ENCODE measurements at places on chromosomes 3 and 15.

DNA sequence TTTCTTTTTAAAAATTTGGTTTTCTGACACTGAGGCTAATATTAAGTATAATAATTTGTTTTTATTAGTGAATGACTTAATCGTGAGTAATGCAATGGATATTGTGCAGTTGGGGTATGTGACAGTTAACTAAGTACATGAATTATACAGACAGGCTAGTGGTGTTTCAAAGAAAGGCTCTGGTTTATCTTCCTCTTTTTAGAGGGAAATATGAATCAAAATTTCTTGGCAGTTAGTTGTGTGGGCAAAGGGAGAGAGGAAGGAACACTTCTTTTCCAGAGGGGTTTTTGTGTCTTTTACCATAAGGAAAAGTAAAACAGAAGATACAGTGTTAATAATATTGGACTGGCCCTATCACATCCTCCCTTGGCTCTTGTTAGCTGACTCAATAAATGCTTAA, 2.7 kb downstream of the ZNF654 start:
- no peak for DNase-seq

DNA sequence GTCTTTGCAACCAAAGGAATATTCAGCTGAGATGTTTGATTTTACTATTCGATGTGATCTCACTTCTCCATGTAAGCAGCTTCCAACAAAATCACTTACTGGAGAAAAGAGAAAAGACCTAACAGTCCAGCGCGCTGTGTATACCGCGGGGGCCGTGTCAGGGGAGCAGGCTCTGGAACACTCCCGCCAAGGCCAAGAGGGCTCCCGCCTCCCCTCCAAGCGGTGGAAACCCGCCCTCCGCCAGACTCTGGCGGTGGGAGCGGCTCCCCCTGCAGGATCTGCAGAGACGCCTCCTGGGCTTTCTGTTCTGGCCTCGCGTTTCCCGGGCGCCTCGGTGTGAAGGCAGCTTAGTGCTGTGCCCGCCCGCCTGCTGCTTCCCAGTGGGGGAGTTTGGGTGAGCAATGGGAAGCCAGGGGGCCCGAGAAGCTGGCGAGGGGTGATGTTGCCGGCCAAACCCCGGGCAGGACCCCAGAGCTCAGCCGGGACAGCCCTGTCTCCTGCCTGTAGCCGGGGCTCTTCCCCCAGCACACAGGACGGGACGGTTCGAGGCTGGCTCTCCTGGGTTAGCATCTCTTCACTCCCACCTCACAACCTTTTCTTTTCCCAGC, 36.3 kb downstream of the CHST14 start:
- DNase-seq = no peak

- no peak for DNase-seq
Measured at GRCh38 chr3:55639143-55639542, 152.0 kb upstream of the WNT5A start.

GRCh38 chr3:180466401-180467011, 135.5 kb upstream of the TTC14 start:
- DNase-seq = no peak

DNA sequence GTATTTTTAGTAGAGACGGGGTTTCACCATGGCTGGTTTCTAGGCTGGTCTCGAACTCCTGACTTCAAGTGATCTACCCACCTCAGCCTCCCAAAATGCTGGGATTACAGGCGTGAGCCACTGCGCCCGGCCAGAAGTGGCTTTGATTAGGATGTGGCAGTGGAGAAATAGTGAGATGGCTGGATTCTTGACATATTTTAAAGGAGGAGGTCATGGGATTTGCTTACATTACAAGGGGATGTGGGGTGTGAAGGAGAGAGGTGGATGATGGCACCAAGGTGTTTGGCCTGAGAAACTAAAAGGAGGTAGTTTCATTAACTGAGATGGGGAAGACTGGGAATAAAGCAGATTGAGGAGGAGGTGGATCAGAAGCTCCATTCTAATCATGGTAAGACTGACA, 15.0 kb upstream of the LTF start:
- DNase-seq = no peak

GRCh38 chr3:54954022-54954421, 26.2 kb upstream of the LRTM1 start:
- no peak for DNase-seq

DNA sequence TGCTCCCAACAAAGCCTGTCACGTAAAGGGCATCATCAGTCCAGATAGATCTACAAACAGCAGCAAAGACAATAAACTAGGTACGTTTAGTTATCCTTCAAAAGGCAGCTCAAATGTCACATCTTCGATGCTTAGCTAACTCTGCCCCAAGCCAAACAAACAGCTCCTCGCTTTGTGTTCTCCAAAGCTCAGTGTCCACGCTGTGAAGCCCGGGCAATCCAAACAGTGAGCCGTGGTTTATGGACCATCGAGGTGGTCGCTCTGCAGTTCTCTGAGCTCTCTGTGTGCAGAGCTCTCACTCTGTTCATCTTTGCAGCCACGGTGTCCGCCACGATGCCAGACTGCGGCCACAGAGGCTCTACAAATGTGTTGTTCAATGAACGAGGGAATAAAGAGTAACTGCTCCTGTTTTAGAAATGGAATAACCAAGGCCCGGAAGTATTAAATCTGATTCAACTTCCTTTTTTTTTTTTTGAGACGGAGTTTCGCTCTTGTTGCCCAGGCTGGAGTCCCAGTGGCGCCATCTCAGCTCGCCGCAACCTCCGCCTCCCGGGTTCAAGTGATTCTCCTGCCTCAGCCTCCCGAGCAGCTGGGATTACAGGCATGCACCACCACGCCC, 117.2 kb upstream of the FAM174B start:
- DNase-seq = no peak

- DNase-seq = no peak
Measured at GRCh38 chr15:85563328-85563727, 182.9 kb downstream of the AKAP13 start.

DNA sequence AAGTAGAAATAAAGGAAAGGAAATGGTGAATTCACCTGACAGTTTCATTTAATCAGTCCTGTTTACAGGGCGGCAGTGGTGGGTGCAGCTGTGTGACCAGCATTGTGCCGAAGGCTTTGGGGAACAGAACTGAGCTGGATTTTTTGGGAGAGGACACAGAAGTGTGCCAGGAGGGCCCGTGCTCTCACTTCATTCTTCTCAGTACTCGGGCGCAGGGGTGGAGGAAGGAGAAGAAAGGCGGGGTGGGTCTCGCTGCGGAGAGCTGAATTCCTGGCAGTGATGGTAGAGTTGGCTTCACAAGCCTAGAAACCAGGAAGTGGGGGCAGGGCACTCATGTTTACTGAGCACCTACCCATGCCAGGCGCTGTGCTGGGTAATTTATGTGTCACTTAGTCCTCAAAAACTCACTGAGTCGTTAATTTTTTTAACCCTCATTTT, 64.6 kb downstream of the CRTC3 start:
- no peak for DNase-seq

GRCh38 chr15:92116330-92116729, 262.8 kb downstream of the SLCO3A1 start:
- DNase-seq = no peak

GRCh38 chr15:34794590-34795206, 651 bp downstream of the ACTC1 start:
- DNase-seq = no peak

DNA sequence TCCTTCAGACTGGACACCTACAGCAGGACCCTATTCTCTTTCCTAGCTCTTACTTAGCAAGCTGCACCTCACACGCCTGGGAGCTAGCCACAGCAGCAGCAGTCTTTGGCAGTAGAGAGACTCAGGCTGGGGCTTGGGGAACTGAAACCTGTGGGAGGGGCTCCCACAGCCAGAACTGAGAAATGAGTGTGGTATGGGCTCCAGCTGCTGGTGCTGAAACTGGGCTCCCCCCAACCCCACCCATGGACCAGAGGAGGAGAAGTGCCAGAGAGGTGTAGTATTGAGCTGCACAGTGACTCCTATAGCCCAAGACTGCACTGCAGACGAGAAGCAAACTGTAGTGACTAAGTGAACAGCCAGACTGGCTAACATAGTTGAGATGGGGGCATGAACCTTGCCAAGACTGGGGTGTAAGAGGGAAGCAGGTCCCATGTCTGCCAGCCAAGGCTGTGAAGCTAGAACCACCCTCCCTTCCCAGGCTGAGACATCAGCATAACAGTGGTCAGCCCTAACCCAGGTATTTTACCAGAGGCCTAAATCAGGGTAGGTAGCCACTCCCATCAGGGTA, 62.5 kb downstream of the MYO5A start:
- DNase-seq = no peak

DNA sequence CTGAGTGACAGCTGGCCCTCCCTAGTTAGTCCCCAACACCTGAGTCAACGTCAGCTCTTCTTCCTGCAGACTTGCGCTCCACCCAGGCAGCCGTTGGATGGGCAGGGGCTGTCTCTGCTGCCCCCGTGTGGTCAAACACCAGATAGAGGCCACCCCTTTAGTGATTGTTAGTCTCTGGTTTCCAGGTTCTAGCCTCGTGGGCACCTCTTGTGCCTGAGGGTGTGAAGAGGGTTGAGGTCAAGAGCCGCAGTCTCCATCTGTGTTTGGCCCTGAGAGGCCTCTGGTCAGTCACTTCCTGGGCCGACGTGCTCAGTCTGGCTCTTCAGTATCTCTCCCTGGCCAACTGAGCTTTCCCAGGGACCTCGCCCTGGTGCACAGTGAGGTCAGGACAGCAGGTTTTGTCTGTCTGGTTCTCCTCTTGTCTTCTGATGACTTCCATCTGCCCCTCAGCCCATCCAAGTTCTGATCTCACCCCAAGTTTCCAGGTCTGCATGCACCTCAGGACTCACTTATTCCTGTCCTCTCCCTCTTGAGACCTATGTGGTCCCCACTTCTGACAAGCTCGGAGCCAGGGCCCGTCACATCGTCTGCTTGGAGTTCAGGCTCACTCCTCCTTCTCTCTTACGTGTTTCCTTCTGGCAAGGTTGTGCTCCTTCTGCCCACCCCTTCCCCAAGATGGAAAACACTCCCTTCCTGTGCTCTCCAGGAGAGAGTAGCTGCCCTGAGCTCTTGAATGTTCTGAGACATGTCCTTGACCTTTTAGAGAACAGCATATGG, 20.9 kb downstream of the CD276 start:
- DNase-seq = no peak

GRCh38 chr3:130702985-130703384, 43.6 kb downstream of the PIK3R4 start:
- DNase-seq = no peak

GRCh38 chr3:113277941-113278598, 66.7 kb downstream of the BOC start:
- no peak for DNase-seq

DNA sequence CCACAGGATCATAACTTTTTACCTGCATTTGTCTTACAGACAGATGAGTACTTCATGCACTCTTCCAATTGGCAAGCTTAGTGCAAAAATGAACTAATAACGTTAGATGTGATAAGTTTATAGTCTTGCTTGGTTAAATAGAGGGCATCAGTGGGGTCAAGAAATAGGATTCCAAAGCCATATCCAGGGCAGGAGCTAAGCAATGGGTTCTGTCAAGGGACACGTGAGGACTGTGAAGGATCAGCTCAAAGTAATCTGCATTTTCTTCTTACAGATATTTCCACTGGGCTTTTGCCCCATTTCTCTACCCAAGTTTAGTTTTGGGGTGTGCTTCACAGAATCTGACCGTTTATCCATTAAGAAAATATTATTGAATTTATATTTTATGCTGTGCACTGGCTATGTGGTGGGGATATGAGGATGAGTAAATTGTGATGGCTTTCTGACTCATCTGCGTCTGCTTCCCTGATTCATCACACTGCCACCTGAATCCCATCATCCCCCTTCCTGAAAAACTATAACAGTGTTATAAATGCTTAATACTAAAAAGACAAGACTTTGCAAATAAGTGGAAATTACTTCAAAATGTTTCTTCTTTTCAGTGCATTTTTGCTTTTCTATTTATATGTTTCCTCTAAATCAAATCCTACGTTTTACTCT, 17.5 kb downstream of the PPP2R3A start:
- no peak for DNase-seq
